ENCODE measurements at places on chromosomes 4 and X.

- no peak for DNase-seq
These were observed 44.8 kb upstream of the CBR4 start for GRCh38 chr4:169054879-169055278.

- no peak for DNase-seq
These were observed 22.8 kb upstream of the NKX3-2 start for GRCh38 chr4:13567125-13567524.

DNA sequence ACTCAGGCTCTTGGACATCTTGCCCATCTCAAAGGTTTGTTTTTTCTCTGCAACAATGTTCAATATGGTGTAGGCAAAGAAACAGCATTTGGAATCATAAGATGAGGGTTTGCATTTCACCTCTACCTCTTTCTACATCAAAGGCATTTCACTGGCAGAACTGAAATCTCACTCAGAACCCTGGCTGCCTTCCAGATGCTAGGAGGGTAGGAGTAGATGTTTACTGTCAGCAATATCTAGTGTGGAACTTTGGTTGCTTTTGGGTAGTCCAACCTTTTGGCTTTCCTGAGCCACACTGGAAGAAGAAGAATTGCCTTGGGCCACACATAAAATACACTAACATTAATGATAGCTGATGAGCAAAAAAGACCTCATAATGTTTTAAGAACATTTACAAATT is 297.0 kb upstream of the KLF3 start:
- no peak for DNase-seq

GRCh38 chr4:104641418-104641817 is 146.7 kb upstream of the CXXC4 start:
- DNase-seq = no peak
